Right forelimb (tissue), 1 donor: ENCODE measurements at places on chromosomes 5 and 9.

DNA sequence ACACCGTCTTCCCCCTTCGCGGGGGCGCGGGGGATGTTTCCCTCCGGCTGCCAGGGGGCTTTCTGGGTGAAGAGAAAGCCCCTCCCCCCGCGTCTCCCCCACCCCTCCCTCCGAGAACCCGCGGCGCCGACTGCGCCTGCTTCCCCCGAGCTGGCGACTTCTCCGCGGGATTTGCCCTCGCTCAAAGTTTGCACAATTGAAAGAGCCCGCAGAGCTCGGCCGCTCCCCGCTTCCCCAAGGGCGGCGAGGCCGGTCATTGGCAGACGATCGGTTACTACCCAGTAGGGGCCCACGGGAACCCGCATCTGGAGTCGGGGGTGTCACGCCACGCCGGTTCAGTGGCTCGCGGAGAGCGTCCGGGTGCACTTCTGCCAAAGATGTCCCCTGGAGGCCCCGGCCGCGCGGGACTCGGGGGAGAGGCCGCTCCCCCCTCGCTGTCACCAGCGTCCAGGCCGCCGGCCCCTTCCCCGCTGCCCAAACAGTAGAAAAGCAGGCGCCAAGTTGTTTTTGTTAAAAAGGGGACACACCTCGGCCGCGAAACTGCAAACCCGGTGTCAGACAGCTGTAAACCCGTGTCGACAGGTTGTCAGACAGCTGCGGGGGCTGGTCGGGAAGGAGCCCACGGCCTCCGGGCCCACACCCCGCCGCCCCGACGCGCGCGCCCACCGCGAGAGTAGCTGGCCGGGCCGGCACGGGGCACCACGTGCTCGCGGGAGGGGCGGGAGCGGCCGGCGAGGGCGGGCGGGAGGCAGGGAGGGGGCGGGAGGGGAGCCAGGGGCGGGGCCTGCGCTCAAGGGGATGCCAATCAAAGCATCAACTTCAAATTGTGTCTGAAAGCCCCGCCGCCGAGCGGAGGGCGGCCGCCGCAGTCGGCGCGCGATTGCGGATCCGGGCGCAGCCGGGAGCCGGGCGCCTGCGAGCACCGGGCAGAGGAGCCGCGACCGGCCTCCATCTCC lies at the start of gene IRX1:
TSS of gene IRX1 (plus strand) at position 827 of the 956 bp plus-strand sequence. CDS start 274 bp downstream, outside the sequence.
- DNase-seq: no peak

DNA sequence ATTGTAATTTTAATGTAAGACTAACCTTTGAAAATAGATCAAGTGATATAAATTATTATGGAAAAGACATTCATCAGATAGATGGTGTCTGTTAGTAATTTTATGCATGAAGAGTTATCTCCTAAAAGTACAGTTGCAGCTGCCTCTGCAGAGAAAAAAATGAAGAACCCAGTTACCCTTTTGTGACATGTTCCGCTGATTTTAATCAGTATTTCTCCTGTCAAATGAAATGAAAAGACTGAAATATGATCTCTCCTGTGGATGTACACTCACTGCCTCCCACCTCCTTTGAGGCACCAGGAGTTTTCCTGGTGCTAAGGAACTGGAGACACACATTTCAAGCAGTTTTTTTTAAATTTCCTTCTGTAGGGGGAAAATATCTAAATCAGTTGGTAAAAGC lies 277.4 kb downstream of the KIF4B start:
- no peak for DNase-seq

DNA sequence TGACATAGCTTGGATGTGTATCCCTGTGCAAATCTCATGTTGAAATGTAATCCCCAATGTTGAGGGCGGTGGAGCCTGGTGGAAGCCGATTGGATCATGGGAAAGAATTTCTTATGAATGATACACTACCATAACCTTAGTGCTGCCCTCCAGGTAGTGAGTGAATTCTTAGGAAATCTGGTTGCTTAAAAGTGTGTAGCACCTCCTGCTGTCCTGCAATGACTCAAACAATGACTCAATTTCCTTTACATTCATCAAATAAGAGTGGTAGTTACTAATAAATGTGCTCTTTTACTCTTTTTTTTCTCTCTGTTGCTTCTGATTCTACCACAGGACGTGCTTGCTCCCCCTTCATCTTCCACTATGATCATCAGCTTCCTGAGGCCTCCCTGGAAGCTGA lies 1696.0 kb upstream of the CDH9 start:
- no peak for DNase-seq

GRCh38 chr5:143133721-143134120 lies 269.8 kb downstream of the NR3C1 start:
- no peak for DNase-seq

DNA sequence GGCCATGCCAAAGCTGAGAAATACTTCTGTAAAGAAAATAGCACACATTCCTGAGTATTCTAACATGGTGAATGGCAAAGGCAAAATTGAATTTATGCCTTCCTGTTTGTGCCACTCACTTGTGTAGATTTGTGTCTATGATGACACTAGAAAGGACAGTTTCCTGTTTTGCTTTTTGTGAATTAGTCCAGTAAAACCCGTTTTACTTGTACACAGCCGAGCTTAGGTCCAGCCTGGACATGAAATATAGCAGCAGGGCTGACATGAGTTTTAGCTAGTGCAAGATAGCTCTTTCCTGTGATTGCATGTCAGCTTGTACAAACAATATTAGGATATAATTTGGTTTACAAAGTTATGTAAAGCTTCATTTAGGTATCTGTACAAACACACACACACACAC lies 1891.7 kb upstream of the WWC1 start:
- no peak for DNase-seq

- no peak for DNase-seq
Observed at GRCh38 chr9:17481565-17481964, 97.3 kb upstream of the SH3GL2 start.

- DNase-seq: no peak
Observed at GRCh38 chr9:33166231-33167083, 679 bp downstream of the B4GALT1 start.

GRCh38 chr5:31007672-31008071 lies 185.8 kb upstream of the CDH6 start:
- DNase-seq: no peak

DNA sequence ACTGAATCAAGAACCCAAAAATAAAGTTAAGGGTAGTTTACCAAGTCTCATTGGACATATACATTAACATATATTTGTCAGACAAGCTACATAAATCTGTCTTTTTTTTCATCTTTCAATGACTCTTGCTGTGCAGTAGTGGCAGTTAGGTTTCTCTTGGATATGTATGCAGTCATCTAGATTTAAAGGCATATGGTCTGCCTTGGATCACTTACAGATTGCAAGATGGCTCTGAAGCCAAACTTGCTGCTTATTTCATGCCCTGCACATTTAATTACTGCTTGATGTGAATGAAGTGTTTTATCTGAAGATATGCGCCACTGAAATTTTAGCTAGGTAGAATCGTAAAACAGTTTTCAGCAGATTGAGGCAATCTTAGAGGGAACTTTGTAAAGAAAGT lies 18.6 kb upstream of the MAN2A1 start:
- no peak for DNase-seq

GRCh38 chr5:134938030-134938429 lies 29.7 kb upstream of the CATSPER3 start:
- DNase-seq: no peak

DNA sequence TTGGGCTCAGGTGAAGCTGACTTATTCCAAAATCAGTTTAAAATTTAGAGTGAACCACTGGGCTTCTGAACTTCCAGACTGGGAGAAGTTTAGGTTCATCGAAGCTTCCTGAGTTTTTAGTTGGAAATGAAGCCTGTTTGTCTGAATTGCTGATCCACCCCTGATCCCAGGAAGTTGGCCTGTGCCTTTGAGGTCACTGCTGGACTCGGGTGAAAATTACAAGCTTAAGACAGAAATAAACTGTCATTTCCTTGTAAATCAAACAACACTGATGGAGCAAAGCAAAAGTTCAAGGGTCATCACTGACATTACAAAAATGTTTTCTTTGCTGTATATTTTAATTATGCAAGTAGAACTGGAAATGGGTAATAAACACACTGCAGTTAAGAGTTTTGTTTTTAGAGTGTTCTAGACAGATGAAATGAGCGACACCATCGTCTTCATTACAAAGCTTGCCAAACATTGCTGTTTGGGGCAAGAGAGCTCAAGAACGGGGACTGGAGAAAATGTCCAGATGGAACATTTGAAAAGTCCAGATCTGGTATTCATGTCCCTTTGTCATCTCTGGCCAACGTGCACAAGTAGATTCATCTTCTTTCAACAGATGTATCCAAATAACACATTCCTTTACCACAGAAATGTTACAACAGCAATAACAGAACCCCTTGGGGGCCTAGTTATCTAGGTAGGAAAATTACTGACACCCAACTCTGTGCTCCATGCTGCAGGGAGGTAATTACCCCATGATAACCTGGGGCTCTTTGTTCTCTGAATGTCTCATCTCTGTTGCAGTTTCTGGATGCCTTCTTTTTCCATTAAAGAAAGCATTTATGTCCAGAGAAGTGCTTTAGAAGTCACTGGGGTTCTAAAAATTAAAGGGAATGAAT lies 142.4 kb upstream of the ERCC6L2 start:
- DNase-seq: no peak

DNA sequence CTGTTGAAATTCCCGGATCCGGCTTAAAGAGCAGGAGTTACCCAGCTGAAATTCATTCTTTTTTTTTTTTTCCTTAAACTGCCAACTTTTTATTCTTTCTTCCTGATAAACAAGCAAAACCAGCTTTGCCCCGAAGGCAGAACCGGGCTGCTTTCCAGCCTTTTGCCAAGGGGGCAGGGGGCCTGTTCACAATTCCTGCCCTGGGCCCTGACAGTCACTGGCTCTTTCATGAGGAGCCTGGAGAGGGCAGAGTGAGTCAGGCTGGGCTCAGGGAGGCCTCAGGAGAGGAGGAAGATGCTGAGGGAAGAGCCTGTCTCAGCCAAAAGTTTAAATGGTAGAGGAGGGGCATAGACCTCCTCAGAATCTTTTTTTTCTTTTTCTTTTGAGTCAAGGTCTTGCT lies 4.8 kb downstream of the GLIPR2 start:
- no peak for DNase-seq

DNA sequence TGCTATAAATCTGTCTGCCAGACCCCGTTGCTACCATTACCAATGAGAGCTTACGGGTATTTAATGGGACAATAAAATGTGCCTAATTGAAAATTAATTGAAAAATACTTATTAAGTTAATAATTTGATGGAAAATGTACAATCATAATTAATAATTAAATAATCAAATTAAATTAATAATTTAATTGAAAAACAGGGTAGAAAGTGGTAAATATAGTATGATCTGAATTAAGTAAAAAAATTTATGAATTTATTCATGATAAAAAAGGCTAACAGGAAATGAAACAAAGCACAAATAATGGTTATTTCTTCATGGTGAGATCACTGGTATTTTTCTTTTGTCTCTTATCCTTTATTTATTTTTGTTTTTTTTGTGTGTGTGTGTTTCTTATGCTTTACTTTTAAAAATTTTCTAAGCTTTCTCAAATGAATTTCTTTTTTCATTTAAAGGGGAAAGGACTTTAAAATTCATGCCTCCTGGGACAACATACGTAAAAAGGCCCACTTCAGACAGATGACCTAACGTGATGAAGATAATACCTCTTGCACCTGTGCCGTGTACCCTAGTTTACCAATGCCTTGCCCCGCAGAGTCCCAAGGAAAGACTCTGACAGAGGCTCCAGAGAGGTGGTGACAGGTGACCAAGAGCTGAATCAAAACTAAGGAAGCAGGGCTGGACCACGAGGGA lies 24.0 kb upstream of the RXRA start:
- DNase-seq: no peak

DNA sequence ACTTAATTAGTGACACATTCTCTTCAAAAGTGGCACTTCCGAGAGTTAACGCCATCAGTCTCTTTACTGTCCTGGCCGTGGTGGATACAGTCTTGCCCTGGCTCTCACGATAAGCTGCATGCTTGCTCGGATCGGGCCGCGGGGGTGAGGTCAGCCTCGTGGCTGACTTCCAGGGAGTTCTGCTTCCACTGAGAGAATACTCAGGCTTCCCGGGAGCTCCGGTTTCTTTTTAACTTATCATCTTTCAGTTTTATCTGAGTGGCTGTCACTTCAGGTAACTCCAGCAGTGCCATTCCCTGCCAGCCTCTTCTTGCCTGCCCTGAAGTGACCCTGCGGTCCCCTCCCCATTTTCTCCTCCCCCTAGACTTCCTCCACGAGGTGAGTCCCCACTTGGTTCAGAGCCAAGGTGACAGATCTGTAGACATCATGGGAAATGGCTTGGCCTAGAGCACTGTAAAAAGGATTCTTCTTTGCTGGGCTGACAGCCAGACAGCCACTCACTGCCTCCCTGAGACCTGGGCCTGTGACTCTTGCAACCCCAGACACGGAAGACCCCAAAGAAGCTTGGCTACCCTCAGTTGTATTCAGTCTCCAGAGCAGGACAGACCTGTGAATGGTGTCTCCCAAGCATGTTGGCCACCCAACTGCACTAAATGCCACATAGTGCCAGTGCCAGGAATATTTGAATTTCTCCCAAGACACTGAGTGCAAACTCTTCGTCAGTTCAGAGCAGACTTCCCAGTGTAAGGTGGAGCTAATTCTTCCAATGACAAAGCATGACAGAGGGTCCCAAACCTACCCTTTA lies 95.1 kb downstream of the DAPK1 start:
- DNase-seq: no peak

DNA sequence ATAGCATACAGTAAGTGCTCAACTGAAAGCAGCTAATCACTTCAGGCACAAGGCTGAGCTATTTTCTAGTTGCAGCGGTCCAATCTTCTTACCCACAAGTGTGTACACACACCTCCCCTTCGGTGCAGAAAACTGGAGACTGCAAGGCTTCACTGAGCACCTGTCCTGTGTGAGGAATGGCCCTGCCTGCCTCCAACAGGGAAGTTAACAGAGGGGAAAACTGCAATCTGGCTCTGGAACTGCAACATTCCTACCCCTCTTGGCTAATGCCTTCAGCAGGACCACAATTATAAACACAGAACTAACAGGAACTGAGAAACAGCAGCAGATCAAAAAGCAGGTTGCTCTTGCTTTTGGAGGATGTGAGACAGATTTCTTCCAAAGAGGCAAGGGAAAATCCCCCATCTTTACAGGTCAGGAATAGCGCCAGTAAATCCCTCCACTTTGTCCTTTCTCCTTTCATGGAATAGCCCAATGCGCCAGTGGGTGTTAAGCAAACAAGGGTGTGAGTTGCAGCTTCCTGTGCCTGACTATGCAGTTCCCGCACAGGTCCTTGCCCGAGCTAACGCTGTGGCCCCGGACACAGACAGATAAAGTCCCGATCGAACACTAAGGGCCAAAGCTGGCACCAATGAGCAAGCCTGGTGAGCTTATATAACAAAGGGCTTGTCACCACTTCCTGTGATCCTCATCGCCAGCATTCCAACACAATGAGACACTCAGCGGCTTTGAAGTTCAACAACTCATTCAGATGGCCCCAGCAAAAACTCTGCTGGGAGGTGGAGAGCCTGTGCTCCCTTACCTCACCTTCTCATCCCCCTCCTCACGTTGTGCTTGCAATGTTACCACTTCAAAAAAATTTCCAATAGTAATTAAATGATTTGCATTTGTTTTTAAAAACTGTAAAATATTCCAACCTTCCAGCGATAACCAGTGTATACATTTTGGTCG lies 21.5 kb downstream of the SHB start:
- no peak for DNase-seq

DNA sequence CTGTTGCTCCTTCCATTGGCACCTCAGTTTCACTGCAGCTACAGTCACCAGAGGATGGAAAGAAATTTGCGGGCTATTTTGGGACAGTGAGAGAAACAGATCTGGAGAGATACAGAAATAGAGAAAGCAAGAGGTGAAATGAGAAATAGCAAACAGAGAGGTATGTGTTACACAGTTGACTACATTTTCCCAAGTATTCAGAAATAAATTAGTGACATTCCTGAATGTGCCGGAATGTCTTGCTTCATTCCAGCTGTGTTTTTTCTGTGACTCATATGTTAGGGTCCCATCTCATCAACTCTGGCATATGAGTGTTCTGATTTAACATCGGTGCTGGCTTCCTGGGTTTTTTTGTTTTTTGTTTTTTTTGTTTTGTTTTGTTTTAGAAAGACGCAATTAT lies 63.8 kb upstream of the ZNF462 start:
- DNase-seq: no peak
